Stimulated activated memory B cell treated with anti-CD40 and anti-IgM and Interleukin-4, amounts not matched to agents 10 μg/mL and 1 μg/mL and 100 μg/mL, for 72 hours (primary cell): ENCODE measurements at places on chromosomes 5 and 9.

- ATAC-seq = no peak
These were observed 327.5 kb upstream of the ZNF462 start for GRCh38 chr9:106535439-106535838.

GRCh38 chr5:145856285-145856818 lies 16.5 kb downstream of the GRXCR2 start:
- ATAC-seq = peak; percentile 62

GRCh38 chr5:164203581-164204225 lies 698.3 kb downstream of the MAT2B start:
- ATAC-seq = no peak

- no peak for ATAC-seq
These were observed 89.9 kb downstream of the SH3TC2 start for GRCh38 chr5:148972974-148973374.

GRCh38 chr5:134140530-134141201 lies 26.2 kb downstream of the TCF7 start:
- ATAC-seq = peak; percentile 67

DNA sequence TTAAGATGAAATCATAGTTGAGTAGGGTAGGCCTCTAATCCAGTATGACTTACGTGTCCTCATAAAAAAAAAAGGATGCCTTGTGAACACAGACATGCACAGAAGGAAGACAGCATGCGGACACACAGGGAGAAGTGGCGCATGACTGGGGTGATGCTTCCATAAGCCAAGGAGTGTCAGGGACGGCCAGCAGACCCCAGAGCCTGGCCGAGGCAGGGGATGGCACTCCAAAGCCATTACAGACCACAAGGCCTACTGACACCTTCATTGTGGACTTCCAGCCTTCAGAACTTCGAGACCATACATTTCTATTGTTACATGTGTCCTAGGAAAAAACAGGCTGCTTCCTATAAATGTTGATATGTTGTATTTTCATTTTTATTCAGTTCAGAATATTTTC lies 19.9 kb downstream of the EHMT1 start:
- ATAC-seq = no peak

GRCh38 chr5:176980818-176981217 lies 25.8 kb downstream of the UIMC1 start:
- no peak for ATAC-seq

GRCh38 chr9:71552480-71552879 lies 215.8 kb downstream of the CEMIP2 start:
- ATAC-seq = no peak

GRCh38 chr5:39598661-39599248 lies 174.0 kb upstream of the DAB2 start:
- ATAC-seq = no peak

DNA sequence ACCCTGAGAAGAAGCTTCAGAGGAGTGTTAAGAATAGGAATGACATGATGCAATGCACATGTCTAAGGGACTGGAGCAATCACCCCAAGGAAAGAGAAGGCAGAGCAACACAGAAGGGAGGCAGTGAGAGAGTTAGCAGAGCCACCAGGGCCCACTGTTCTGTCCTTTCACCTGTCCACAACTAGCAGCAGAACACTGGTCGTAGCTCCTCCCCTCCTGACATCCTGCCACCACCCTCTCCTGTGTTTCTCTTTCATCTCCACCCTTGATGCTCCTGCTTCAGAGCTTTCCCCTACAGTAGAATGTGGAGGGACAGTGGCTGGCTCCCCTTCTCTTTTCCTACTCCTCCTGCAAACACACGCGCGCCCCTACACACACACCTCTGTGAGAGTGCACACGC lies 483.4 kb upstream of the KIF2A start:
- peak; percentile 38 for ATAC-seq

GRCh38 chr9:99029083-99029645 lies 75.7 kb upstream of the TGFBR1 start:
- no peak for ATAC-seq

DNA sequence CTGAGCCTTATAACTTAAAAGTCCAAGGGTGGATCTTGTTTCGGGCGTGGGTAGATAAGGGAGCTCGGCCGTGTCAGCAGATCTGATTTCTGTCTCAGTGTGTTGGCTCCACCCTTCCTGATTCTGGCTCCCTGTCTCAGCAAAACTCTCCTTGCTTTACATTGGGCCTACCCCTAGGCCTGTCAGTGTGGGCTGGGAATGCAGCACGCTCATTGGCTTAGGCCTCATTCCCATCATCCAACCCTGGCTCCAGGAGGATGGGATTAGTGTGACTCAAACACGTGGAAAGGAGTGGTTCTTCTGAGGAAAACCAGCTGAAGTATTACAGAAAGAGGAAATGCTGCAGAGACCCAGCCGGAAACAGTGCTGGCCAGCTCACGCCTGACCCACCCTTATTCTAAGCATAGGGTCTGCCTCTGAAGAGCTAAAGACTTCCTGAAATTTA lies 59.9 kb downstream of the ZFAND5 start:
- peak; percentile 91 for ATAC-seq

- no peak for ATAC-seq
These were observed 91.7 kb downstream of the AUH start for GRCh38 chr9:91269907-91270491.

DNA sequence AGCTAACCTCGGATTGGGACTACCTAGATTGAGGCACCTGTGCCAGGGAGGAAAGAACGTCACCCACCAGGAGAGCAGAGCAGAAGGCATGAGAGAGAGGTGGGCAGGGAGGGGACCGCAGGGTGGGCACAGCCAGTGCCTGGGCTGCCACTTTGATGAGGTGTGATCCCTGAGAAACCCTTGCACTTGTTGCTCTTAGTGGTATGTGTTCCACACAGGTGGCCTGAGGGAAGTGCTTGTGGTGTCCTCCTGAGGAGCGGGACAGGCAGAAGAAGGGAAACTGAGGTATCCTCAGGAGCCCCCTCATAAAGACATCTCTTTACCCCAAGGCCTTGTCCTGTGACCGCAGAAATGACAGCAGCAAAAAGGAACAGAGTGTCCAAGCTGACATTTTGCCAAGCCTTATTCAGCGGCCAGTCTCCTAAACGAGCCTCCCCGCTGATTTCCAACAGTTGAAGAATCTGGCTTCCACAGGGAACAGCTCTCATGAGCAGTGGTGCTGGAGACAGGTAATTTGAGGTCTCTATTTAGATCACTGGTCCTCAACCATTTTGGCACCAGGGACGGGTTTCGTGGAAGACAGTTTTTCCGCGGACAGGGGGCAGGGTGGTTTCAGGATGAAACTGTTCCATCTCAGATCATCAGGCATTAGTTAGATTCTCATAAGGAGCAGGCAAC lies 82.4 kb downstream of the FOXD1 start:
- ATAC-seq = no peak

DNA sequence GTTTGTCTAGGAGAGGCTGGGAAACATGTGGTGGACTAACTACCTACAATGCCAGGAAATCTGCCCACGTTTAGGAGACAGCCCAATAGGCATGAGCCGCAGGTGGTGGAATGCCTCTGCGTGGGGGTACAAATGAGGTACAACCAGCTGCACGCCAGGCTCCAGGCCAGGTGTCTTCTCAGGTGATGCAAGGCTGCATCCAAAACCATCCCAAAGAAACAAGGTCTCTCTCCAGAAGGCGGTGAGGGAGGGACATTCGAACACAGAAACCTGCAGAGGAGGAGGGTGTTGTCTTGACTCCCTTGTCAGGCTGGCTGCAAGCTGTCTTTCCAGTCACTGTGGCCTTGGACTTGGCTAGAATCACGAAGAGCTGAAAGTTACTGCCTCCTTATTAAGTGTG lies 11.6 kb downstream of the ANKH start:
- ATAC-seq = no peak
